ENCODE measurements at places on chromosomes 16 and 17.

GRCh38 chr16:48574140-48574539 is 35.8 kb downstream of the N4BP1 start:
- no peak for DNase-seq

- DNase-seq: no peak
Measured at GRCh38 chr17:36643086-36643685, 41.8 kb downstream of the MRM1 start.

DNA sequence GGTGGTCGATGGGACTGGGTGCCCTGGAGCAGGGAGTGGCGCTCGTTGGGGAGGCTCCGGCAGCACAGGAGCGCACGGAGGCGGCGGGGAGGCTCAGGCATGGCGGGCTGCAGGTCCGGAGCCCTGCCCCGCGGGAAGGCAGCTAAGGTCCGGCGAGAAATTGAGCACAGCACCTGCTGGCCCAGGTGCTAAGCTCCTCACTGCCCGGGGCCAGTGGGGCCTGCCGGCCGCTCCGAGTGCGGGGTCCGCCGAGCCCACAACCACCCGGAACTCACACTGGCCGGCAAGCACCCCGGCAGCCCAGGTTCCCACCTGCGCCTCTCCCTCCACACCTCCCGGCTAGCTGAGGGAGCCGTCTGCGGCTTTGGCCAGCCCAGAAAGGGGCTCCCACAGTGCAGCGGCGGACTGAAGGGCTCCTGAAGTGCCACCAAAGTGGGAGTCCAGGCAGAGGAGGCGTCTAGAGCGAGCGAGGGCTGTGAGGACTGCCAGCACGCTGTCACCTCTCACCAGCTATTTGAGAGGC is 88.8 kb upstream of the EEF2KMT start:
- no peak for DNase-seq

GRCh38 chr17:5587438-5588032 is 3.2 kb upstream of the NLRP1 start:
- peak; percentile 71 for DNase-seq

DNA sequence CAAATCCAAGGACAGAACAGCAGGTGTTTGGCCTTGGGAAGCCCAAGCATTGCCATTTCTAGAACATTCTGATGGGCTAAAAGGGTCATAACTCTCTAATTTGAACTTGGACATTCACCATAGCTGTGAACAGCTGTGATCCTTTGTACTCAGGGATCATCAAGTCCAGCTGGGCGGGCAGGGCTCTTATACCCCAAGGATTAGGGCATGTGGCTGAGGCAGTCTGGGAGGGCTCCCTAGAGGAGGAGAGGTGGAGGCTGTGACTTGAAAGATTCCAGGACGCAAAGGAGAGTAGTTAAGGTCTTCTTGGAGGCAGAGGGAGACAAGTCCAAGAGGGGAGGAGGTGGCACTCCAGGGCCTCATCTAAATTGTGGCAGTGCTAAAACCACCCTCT is 233.1 kb upstream of the GSE1 start:
- no peak for DNase-seq

GRCh38 chr16:55529018-55529417 is 20.1 kb downstream of the LPCAT2 start:
- no peak for DNase-seq

GRCh38 chr16:86151239-86151851 is 252.4 kb downstream of the IRF8 start:
- DNase-seq: no peak

DNA sequence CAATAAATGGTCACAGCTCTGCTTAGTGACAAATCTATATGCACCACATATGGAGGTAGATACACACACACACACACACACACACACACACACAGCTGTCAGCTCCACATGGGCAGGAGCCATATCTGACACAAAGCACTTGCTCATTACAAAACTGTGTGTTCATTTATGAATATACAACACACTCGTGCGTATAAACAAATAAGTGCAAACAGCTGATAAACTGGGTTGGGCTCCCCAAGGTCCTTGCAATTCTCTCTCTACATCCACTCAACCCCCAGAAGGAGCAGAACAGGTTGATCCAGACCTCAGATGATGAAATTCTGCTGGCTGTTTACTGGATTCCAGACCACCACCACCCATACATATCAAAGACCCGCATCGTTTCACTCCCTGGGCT is 140.7 kb downstream of the XYLT1 start:
- no peak for DNase-seq

DNA sequence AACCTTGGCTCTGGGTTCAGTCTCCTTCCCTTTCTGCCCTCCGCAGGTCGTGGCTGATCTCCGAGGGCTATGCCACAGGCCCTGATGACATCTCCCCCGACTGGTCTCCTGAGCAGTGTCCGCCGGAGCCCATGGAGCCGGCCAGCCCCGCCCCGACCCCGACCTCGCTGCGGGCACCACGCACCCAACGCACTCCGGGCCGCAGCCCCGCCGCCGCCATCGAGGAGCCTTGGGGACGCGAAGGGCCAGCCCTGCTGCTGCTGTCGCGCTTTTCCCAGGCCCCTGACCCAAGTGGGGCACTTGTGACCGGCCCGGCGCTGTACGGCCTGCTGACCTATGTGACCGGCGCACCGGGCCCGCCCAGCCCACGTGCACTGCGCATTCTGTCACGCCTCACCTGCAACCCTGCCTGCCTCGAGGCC is 5.1 kb downstream of the ARMC5 start:
- no peak for DNase-seq

GRCh38 chr17:73589363-73589980 is 54.8 kb downstream of the SDK2 start:
- DNase-seq: no peak

GRCh38 chr17:27906623-27907022 is 13.5 kb upstream of the LYRM9 start:
- no peak for DNase-seq

GRCh38 chr17:80761110-80761871 is 216.7 kb downstream of the RPTOR start:
- DNase-seq: peak; percentile 36

DNA sequence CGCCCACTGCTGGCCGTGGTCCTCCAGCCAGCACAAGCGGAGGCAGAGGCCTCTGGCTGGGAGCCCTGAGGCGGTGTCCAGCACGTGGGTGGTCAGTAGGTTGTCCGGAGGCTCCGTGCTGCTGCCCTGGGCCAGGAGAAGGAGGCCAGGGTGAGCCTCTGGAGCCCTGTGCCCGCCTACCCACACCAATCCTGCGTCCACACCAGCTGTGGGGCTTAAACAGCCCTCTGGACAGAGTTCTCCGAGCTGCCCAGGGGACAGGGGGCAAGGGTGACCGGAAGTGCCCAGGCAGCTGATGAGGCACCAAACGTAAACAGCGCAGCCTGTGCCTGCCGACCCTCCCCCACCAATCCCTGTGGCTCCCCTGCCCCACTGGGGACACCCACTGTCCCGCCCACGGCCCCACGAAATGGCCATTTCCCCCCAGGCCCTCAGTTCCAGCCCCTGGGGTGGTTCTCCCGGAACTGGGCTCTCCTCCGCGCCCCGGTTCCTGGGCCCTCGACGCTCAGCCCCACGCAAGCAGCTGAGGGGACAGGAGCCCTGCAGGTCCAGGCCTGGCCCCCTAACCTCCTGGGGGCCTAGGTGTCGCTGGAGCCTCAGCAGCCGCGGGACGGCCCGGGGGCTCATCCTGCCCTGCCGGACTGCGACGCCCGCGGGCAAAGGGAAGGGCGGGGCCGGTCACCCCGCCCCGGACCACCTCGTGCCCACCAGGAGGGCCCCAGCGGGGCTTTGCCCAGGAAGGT is 27.9 kb upstream of the DBNDD1 start:
- DNase-seq: no peak

- DNase-seq: no peak
Measured at GRCh38 chr16:24074574-24074973, 181.6 kb upstream of the CACNG3 start.

- DNase-seq: no peak
Measured at GRCh38 chr16:83996481-83997252, 28.6 kb downstream of the NECAB2 start.

DNA sequence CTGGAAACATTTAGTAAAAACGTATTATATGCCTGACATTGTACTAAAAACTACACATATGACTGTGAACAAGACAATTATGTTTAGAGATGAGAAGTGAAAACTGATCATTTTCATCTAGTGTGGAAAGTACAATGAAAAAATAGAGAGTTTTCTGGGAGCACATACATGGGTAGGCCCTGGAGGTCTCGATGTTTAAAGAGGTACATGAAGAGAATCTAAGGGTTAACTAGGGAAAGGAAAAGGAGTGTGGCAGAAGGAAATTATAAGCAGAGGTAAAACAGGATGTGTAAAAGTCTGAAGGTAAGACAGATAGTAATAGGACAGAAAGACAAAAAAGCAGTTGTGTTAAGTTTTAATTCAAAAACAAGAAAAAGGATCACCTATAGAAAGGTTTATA is 113.7 kb downstream of the USP32 start:
- no peak for DNase-seq

DNA sequence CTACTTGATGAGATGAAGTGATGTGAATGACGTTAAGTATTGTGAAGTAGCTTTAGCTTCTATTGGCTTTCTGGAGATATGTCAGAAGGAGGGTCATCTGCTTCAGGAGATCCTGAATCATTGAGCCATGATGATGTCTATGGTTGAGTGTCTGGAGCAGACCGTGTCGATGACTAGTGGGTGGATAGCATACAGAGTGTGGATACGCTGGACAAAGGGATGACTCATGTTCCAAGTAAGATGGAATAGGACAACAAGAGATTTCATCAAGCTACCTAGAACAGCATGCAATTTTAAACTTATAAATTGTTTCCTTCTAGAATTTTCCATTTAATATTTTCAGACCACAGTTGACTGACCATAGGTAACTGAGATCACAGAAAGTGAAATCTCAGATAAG is 116.1 kb upstream of the RBBP6 start:
- no peak for DNase-seq

GRCh38 chr17:8894673-8895578 is 27.5 kb upstream of the PIK3R6 start:
- DNase-seq: no peak

DNA sequence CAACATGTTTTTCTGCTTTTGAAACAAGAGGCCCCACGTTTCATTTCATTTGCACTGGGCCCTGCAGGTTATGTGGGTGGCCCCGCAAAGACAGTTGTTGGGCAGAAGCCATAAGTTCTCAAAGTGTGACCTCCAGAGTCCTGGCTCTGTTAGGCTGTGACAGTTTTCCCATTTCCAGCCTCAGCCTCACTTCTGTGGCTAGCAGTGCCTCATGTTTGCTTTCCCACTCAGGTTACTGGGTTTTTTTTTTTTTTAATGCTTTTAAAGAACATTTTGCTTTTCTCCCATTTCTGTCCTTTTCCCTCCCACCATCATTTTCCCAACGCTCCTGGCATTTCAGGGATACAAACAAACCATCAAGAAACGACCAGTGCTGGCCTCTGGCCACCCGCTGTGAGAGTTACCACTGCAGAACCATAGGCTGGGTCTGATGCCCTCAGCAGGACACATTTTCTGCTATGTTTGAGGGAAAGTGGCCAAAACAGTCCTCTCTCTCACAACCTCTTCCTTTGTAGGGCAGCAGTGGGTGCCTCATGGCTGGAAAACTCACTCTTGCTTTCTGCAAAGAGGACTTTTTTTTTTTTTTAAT is 159.0 kb upstream of the MPHOSPH6 start:
- no peak for DNase-seq

GRCh38 chr17:19537111-19537510 is 3.5 kb downstream of the SLC47A1 start:
- no peak for DNase-seq

- DNase-seq: no peak
Measured at GRCh38 chr17:40224718-40225550, 5.8 kb downstream of the WIPF2 start.

- DNase-seq: no peak
Measured at GRCh38 chr17:73867056-73867455, 222.8 kb upstream of the SDK2 start.

GRCh38 chr17:44919411-44919810 is 4.1 kb upstream of the GFAP start:
- DNase-seq: no peak

DNA sequence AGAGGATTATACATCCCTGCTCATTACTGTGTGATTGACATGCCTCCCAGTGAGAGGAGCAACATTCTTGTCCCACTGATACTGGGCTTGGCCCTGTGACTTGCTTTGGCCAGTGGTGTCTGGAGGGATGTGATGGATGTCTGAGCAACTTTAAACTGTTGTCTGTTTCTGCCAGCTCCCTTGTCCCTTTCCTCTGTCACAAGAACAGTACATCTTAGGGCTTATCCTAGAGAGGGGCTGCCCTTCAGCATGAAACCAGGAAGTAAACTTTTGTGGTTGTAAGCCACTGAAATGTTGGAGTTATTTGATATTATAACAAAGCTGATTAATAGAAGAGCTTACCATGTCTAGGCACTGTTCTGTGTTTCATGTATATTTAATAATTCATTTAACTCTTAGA is 82.9 kb upstream of the GPRC5B start:
- DNase-seq: no peak

GRCh38 chr17:21382560-21383495 is 6.7 kb downstream of the KCNJ12 start:
- no peak for DNase-seq

DNA sequence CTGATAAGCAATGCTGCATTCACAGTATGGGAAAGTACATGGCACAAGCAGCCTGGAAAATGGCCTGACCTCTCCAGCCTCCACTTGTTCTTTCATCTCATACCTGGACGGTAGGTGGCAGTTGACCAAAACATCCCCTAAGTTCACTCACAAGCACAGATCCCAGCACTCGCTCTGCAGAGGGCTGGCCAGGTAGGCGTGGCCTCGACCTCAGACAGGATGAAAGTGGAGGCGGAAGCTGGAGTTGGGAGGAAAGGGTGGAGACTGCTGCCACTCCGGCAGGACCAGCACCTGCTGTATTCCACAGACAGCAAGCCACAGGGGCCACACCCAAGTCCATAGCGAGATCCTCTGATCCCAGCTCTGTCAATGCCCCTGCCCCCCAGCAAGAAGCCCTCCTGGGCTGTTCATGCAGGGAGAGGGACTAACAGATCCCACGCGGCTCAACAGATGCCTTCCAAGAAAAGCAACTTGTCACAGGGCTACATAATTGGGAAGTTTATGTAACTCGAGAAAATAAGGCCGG is 31.3 kb downstream of the ZCCHC14 start:
- DNase-seq: no peak

GRCh38 chr16:27969574-27969973 is 93.9 kb downstream of the GSG1L start:
- no peak for DNase-seq

DNA sequence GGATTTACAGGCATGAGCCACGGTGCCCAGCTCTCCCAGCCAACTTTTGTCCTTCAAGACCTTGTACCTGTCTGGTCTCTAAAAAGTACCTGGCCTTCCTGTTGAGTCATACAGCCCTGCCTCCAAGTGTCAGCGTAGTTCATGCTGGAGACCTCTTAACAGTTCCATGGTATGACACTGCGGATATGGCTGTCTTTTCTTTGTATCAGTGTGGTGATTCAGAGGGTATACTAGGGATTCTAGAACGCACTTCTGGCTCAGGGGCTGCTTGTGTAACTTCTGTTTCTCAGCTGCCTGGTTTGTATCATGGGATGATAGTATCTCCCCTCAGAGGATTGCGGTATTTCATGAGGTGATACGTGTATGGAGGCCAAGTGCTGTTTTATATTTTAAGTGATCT is 2.0 kb upstream of the TMEM11 start:
- no peak for DNase-seq

GRCh38 chr16:55045329-55045728 is 114.7 kb downstream of the IRX5 start:
- DNase-seq: no peak

GRCh38 chr16:5615868-5616642 is 518.5 kb upstream of the EEF2KMT start:
- DNase-seq: peak; percentile 1

All from T-helper 1 cell (primary cell).